Fibroblast of mammary gland (primary cell): ENCODE measurements at places on chromosomes 5 and 9.

GRCh38 chr5:16903480-16904300 is 32.4 kb downstream of the MYO10 start:
- DNase-seq: no peak

- DNase-seq: peak; percentile 3
Observed at GRCh38 chr5:123359454-123360200, 63.6 kb downstream of the CEP120 start.

DNA sequence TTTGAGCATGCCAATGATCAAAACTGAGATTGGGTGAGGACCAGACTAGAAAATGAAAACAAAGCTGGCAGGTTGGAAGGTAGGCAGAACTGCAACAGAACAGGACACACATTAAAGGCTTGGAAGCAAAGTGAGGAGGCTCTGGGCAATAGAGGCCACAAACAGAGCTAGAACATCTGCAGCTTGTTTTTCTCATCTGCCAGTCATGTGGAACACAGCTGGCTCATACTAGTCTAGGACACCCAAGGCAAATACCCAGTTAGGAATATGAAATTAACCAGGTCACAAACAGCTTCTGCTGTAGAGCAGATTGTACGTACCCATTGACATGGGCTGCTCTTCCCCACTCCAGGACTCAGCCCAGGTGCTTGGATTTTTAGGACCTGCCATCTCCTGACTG is 61.7 kb downstream of the SPEF2 start:
- peak; percentile 23 for DNase-seq

- peak; percentile 26 for DNase-seq
Observed at GRCh38 chr9:120891245-120891883, 14.4 kb upstream of the PHF19 start.

DNA sequence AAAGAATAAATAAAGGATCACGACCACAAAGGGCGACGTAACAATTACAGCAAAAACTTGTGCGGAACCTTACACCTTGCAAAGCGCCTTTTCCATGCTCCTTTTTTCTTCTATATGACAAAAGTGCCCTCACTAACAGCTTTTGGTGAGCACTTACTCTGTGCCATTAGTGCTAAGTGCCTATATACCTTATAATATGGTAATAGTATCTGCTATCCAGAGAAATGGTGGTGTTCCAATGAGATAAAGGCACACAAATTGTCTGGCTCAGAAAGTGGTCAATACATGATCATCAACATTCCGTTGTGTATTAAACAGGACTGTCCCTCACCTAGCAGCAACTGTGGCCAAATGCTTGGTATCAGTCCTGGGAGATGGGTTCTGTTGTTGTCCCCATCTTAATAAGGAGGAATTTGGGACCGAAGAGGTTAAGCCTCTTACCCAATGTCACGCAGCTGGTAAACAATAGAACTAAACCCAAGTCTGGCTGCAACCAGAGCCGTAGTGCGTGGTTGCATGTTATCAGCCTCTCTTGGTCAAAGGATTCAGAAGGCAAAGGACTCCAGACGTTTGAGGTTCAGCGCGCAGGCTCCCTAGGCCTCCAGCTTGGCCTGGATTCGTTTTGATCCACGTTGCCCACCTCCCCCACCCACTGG is 564 bp upstream of the TOR2A start:
- DNase-seq: no peak

GRCh38 chr9:94895668-94896067 is 169.2 kb downstream of the AOPEP start:
- DNase-seq: no peak

- DNase-seq: no peak
Observed at GRCh38 chr9:19163631-19164030, 36.3 kb upstream of the PLIN2 start.
